NCI-H1092 (cell line): ENCODE measurements at places on chromosomes 2 and 18.

DNA sequence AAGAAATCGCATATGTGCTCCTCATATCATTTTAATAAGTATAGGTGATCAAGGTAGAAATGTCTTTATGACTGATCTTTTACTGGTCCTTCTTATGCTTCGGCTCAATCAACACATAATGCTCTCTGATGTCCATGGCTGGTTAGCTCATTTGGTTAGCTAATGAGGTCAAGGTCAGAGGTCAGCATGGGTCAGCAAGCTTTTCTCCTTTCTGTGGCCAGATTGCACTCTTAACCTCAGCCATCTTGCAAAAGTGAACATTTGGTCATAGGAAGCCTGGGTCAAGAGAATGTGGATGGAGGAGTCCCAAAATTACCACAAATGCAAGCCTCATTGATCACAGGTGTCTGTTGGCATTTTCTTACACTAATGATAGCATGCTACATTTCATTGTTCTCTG, 35.4 kb upstream of the DARS1 start:
- DNase-seq = no peak

DNA sequence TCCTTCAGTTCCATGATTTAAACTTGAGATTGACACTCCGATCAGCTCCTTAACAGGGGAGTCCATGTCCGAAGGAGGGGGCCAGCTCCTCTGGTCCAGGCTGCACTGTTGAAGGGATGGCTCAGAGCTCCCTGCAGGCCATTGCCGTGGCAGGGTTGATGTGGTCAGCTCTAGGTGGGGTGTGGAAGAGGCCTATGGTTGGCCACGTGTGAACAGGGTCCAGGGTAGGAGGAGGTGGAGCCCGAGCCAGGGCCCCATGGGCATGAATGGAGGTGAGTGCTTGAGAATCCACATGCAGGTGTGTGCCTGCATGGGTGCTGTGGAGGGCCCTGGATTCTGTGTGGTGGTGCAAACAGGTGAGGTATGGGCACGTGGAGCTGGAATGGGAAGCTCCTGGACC, 1.1 kb downstream of the SPEG start:
- DNase-seq = no peak

DNA sequence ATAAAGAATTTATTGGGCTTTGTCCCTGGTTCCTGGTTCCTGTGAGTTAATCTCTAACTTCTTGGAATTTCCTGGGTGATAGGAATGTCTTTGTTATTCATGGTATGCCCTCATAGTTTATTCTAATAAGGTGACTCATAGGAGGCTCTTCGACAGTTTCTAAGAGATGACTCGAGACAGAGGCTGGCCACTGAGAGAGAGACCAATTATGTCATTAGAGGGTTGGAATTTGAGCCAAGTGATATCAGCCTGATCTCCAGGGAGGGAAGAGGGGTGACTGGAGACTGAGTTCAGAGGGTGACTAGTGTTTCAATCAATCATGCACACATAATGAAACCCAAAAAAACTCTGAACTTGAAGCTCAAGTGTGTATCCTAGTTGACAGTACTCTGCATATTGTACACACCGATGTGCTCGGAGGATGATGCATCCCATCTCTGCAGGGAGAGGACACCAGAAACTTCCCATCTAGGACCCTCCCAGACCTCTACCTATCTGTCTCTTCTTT, 185.7 kb downstream of the MTCL1 start:
- DNase-seq = no peak

GRCh38 chr18:11147371-11147951, 1.9 kb downstream of the PIEZO2 start:
- no peak for DNase-seq

- no peak for DNase-seq
Observed at GRCh38 chr18:8247700-8248099, 361.5 kb upstream of the RAB12 start.

- no peak for DNase-seq
Observed at GRCh38 chr18:74316257-74317170, 875 bp downstream of the C18orf63 start.

DNA sequence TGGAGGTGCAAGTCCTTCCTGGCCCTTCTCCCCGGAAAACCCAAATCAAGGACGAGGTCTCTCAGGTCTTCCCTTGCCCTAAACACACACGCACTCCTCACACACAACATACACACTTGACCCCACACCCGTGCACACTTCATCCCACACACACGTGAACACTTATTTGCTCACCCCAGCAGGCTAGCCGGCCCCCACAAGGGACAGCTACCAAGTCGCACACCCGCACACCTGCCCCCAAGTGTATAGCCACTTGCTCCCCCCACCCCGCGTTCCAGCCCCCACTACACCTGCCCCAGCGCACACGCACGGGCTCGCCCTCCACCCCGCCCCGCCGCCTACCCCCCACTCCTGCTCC, 359 bp downstream of the TGFBRAP1 start:
- no peak for DNase-seq

- no peak for DNase-seq
Observed at GRCh38 chr2:219668316-219668715, 40.9 kb downstream of the SLC4A3 start.

- no peak for DNase-seq
Observed at GRCh38 chr2:84888401-84889276, 7.8 kb upstream of the TRABD2A start.

DNA sequence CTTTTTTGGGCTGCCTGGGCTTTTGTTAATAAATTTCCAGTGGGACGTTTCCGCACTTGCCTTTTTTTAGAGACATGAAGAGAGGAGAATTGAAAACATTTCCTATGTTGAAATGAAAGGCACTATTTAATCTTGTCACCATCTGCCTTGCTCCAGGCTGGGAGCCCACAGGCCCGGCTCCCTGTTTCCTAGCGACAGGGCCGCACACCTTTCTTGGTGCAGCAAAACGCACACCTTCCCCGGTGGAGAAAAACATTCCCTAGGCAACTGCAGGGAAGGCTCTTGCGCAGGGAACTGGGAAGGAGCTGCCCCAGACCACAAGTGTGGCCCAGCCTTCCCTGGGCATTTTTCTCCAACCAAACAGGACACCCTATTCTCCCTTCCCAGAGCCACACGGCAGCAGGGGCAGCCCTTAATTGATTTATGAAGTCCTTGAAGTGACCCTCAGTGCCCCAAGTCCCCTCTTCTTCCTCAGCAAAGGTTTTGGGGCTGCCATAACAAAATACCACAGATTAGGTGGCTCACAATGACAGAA, 132.9 kb upstream of the MSH6 start:
- DNase-seq = no peak

DNA sequence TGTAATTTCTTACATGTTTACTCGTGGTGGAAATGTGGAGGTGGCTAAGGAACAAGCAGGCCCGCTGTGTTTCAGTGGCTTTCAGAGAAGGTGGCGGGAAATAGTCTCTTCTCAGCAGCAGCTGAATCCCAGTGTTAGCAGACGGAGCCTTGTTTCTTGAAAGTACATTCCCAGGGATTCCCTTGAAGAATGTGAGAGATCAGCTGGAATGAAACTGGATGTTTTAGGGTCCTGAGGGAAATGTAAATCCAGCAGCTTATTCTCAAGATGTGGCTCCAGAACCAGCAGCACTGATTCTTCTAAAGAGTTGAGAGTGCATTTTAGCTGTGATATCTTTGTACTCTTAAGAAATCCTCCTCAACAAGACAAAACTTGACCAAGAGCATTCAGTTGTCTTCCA, 59.1 kb downstream of the CDC42EP3 start:
- no peak for DNase-seq

GRCh38 chr2:383888-384287, 96.0 kb upstream of the ALKAL2 start:
- DNase-seq = no peak

- DNase-seq = no peak
Observed at GRCh38 chr2:69060938-69061501, 48.0 kb downstream of the ANTXR1 start.

GRCh38 chr2:202019689-202020450, 13.8 kb upstream of the FZD7 start:
- DNase-seq = no peak

- no peak for DNase-seq
Observed at GRCh38 chr2:137968477-137969417, 4.5 kb downstream of the HNMT start.

- no peak for DNase-seq
Observed at GRCh38 chr18:79621501-79621900, 58.1 kb upstream of the CTDP1 start.

DNA sequence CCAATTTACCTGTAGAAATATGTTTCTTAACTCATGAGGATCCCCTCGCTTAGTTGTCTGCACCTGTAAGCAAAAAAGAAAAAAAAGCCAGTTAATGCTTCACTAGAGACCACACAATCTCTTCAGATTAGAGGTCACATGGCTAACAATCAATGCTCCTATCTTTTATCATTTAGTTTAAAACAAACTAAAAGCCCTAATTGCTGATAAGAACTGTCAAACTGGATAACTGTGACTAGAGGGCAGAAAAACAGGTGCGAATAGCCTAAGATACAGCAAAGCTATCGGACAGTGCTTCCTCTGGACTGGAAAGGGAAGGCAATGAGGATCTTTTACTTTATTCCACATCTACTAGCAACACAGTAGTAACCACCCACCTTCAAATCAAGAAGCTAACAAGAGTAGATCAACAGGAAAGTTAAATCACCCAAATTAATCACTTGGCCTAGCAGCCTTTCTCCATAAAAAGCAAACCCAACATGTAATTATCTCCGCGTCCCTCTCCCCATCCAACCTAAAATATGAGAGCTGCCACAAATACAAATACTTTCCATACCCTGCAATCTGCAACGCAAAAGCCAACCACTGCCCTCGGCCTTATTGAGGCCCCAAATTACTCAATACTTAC, 734 bp downstream of the SLC25A12 start:
- no peak for DNase-seq

DNA sequence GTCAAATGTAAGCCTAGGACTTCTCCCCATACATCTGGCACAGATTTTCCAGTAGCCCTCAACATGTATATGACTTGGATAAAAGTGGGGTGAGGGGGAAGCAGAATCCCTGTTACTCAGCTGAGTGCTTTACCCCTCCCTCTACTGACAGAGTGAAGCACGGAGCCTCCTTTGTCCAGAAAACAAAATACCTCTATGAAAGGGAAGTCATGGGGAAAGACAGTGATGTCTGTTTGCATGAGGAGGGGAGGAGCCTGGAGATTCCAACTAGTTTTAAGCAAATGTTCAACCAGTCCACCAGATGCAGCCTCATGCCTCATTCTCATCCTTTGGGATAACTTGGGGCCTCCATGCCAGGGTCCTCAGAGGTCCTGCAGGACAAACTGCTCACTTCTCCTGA, 203.9 kb downstream of the SMAD2 start:
- no peak for DNase-seq

DNA sequence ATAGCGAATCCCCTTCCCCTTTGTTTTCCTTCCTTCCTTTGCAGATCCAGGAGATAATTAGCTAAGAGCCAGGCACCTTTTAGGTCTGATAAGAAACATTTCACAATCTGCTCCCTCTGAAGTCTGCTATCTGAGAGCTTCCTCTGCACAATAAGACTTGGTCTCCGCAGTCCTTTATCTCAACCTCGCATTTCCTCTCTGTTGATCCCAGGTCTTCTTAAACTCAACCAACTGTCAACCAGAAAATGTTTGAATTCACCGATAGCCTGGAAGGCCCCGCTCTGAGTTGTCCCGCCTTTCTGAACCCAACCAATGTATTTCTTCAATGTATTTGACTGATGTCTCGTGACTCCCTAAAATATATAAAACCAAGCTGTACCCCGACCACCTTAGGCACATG, 78.4 kb upstream of the CTDP1 start:
- no peak for DNase-seq

- DNase-seq = no peak
Observed at GRCh38 chr2:138490673-138491494, 10.7 kb upstream of the SPOPL start.

DNA sequence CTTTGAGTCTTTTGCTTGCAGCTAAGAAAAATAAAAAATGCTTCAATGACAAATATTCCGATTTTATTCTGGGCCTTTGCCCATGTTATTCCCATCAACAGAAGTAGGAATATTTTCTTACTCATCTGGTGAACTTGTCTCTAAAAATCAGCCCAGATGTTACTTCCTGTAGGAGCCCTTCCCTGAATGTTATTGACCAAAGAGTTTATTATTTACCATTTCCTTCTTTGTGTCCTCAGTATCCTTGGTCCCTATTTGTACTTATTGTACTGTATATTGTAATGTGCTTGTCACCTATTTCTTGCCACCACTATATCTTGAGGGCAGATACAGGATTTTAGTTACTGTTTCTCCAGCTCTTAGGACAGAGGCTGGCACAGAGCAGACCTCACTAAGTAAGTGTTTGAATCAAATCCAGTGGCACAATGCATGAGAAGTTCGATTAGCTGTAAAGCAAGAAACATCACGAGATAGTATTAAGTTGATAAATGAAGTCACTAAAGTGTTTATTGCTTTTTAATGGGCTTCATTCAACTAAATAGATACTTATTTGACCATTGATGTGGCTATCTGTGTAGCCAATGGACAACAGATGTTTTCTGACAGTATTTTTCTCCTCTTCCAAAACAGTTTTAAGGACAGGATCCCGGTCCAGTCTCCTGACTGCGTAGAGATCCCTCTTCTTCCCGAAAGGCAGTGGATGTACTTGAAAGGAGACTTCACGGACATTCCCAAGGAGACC, 109.1 kb downstream of the DDX1 start:
- no peak for DNase-seq

DNA sequence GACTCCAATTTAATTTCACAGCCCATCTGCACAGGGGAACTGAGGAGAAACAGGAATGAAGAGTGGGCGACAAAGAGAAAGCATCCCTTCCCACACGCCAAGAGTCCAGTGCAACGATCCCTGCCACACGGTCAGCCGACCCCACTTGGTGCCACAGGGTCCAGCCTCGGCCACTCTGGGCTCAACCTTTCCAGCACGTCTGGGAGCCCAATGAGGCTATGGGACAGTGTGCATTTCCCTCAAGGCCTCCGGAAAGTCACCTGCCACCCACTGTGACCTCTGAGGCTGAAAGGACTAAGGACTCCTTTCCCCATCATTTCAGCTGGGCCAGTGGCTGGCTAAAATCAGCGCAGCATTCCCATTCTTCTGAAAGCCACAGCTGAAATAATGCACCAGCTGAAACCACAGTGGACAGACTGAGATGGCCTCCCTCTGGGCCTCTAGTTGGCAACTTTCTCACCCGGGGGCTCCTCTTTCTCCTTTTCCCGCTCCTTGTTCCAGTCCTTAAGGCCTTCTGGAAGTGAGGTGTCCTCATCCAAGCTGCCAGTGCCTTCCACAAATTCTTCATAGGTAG, 21.2 kb downstream of the TUBB6 start:
- DNase-seq = no peak

DNA sequence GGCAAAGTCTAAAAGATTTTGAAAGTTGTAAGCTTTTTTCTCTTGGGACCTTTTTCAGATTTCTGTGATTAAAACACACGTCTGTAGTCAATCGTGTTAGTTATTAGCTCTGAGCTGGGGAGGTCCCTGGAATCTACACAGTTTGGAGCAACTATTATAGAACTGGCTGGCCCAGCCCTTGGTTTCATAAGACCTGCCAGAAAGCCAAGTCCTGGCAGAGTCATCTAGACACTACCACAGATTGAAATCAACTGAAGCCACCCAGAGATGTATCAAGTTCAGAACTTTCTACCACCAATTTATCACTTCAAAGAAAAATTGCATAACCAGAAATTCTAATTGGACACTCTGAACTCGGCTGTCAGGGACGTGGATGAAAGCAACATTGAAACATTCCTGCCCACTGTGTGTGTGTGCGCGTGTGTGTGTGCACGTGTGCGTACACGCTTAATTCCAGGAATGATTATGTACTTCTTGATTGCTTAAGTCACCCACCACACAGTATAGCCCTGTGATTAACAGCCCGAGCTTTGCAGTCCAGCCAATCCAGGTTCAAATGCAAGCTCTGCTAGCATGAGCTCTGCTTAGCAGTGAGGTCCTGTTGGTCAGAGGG, 126.3 kb downstream of the TPGS2 start:
- no peak for DNase-seq
